Stimulated activated CD8-positive, alpha-beta memory T cell treated with anti-CD3 and anti-CD28 coated beads, Interleukin-15, amount 100 ng/mL, for 24 hours (primary cell): ENCODE measurements at places on chromosomes 4 and X.

GRCh38 chr4:105710012-105710600 is 1.5 kb downstream of the GSTCD start:
- DNase-seq = no peak

DNA sequence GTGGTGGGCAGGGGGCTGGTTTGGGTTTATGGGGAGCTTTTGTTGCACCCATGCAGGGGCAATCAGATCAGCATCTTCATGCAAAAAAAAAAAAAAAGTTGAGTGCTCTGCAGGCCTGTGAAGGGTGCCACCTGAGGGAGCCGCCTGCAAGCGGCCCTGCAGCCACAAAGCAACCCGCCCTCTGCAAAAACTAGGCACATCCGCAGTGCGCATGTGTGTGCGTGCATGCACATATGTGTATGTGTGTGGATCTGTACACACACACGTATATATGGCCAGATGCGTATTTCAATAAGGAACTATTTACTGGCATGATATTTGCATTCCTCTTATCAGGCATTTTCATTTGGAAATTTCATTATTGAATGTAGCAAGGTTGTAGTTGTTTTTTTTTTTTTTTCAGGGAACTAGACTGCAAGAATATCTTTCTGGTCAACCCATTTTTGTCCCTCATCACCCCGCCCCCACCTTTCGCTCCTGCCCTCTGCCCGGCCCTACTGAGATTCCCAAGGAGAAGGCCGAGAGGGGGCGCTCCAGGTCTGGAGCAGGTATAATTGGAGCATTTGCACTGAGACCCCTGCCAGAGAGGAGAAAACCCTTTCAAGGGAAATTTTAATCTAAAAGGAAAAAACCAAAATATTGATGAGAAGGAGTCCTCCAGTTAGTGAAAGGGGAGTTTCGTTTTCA is 18.1 kb downstream of the CCNQ start:
- no peak for DNase-seq

DNA sequence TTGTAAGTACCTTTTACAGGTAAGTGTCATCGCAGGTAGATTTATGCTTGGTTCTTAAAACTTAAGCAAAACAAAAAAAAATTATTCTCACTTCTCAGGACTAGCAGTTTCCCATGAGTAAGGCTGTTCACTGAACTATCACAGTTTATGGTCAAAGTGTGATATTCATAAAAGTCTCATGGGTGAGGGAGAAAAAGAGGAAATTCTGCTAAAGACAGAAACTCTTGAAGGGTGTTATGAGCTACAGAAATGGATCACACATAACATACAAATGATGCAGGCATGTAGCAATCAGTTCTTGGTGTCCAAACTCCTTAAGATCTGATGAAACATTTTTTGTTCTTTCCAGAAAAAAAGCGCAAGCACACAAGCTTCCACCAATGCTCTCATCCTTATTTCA is 8.5 kb downstream of the RAB9A start:
- DNase-seq = no peak

- DNase-seq = no peak
These were observed 356.4 kb upstream of the NOCT start for GRCh38 chr4:138659037-138659811.

GRCh38 chr4:38236003-38236402 is 275.8 kb downstream of the PTTG2 start:
- DNase-seq = no peak

DNA sequence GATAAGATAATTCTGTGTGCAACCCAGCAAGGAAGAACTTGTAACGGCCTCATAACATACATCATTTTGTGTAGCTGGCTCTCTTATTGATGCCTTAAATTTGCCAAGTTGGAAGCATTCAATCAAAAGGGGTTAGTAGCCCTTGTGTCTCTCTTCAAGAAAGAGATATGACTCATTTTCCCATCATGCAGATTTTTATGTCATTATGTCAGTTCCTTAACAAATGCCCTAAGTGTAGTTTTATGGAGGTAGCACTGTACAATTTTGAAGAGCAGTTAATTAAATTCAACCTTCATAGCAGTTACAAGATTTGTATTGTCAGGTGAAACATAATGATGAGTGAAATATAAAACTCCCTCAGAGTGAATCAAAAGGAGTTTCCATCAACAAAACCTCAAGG is 215.6 kb downstream of the GRIA3 start:
- no peak for DNase-seq

DNA sequence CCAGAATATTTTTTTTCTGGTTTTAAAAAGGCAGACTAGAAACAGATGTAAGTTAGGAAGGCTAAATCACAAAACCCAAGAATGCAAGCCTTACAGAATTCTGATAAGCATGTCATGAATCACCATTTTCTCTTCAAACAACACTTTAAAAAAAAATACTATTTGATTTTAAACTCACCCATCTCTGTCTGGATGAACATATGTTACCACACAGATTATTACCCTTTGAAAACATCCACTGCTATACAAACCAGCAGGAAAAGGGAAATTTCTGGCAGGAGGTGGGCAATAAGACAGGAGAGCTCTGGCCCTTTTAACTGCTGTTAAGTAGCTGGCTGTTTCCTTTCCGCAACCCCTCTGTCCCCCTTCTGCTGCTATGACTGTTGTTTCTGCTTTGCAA is 317.7 kb upstream of the NOCT start:
- DNase-seq = no peak

GRCh38 chr4:119897260-119897659 is 169.4 kb downstream of the MAD2L1 start:
- no peak for DNase-seq
